Neural crest cell (in vitro differentiated cells): ENCODE measurements at places on chromosomes 13 and 19.

GRCh38 chr13:25177636-25178035 is 5.5 kb upstream of the AMER2 start:
- peaks cover 34% of the 10 kb centered on the region for H3K27me3 ChIP-seq
- H3K4me1 ChIP-seq: peaks cover 46% of the 10 kb centered on the region
- H3K4me3 ChIP-seq: no peak overlapping the region
- DNase-seq: no peak
- H3K27ac ChIP-seq: no peak overlapping the region

- no peak overlapping the region for H3K27ac ChIP-seq
- H3K4me1 ChIP-seq: peaks cover 8% of the 10 kb centered on the region
- no peak for DNase-seq
- peaks cover 28% of the 10 kb centered on the region for H3K27me3 ChIP-seq
- peaks cover 5% of the 10 kb centered on the region for H3K36me3 ChIP-seq
Observed at GRCh38 chr13:22505489-22505888, 675.3 kb upstream of the SGCG start.

DNA sequence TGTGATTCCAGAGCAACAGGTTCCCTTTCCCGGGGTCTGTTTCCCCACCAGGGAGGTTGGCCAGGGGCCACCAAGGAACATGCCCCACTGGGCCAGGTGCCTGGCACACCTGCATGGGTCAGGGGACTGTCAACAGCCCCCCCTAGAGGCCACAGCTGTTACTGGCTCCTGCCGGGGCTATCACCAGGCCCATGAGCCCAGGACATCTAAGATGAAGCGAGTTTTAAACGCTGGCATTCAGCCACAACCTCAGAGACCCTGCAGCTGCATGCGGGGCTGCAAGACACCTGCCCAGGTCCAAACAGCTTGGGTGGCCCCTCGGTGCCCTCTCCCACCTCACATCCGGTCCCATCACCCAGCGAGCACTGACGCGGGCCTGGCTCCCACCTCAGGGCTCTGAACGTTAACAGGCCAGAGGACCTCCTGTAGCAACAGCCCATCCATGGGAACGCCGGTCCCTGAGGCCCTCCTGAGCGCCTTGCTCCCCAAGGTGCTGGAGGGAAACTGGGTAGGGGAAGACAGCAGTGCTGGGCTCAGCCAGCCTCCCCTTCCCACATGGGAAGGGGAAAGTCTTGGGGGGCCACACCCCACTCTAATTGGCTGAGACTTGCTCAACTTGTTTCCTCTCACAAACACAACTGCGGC is 12.0 kb downstream of the KHSRP start:
- peak overlapping the region; percentile 57 for H3K4me3 ChIP-seq
- no peaks in the 10 kb centered on the region for H3K27me3 ChIP-seq
- no peaks in the 10 kb centered on the region for H3K36me3 ChIP-seq
- H3K4me1 ChIP-seq: no peaks in the 10 kb centered on the region

DNA sequence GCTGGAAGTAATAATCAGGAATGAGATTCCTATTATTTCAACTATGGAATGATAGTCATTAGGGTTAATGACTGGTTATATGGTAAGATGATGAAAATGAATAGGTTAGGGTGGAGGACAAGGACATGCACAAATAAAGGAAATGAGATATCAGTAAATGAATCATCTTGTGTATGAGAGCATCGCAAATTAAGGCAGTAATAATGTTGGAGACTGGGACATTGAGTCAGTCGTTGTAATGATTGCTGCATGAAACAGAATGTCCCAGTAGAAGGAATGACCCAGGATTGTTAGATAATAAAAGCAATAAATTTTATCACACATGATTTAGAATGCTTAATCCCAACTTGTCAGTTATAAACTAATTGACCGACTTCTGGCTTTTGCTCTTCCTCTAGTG is 1733.7 kb upstream of the PCDH20 start:
- no peaks in the 10 kb centered on the region for H3K27me3 ChIP-seq
- no peaks in the 10 kb centered on the region for H3K4me1 ChIP-seq
- H3K4me3 ChIP-seq: no peak overlapping the region
- H3K36me3 ChIP-seq: peaks cover 4% of the 10 kb centered on the region

DNA sequence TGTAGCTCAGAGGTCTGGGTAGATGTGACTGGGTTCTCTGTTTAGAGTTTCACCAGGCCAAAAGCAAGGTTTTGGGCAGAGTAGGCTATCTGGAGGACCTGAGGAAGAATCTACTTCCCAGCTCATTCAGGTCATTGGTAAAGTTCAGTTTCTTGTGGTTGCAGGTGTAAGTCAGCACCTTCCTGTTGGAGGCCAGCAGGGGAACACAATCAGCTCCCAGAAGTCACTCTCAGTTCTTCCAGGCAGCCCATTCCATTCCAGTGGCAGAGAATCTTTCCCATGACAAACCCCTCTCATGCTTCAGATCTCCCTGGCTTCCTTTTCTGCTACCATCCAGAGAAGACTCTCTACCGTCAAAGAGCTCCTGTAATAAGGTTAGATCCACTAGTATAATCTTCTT is 176.2 kb upstream of the UFM1 start:
- no peak for DNase-seq
- no peaks in the 10 kb centered on the region for H3K36me3 ChIP-seq

GRCh38 chr19:33659835-33660234 is 38.1 kb downstream of the CHST8 start:
- H3K36me3 ChIP-seq: no peaks in the 10 kb centered on the region
- H3K27ac ChIP-seq: no peak overlapping the region
- H3K4me1 ChIP-seq: no peaks in the 10 kb centered on the region
- no peak overlapping the region for H3K4me3 ChIP-seq

GRCh38 chr19:15251749-15252397 is 19.6 kb upstream of the EPHX3 start:
- DNase-seq: peak; percentile 53
- peaks cover 2% of the 10 kb centered on the region for H3K36me3 ChIP-seq
- no peak overlapping the region for H3K27ac ChIP-seq
- peaks cover 12% of the 10 kb centered on the region for H3K4me1 ChIP-seq
- no peak overlapping the region for H3K4me3 ChIP-seq
- no peaks in the 10 kb centered on the region for H3K27me3 ChIP-seq

DNA sequence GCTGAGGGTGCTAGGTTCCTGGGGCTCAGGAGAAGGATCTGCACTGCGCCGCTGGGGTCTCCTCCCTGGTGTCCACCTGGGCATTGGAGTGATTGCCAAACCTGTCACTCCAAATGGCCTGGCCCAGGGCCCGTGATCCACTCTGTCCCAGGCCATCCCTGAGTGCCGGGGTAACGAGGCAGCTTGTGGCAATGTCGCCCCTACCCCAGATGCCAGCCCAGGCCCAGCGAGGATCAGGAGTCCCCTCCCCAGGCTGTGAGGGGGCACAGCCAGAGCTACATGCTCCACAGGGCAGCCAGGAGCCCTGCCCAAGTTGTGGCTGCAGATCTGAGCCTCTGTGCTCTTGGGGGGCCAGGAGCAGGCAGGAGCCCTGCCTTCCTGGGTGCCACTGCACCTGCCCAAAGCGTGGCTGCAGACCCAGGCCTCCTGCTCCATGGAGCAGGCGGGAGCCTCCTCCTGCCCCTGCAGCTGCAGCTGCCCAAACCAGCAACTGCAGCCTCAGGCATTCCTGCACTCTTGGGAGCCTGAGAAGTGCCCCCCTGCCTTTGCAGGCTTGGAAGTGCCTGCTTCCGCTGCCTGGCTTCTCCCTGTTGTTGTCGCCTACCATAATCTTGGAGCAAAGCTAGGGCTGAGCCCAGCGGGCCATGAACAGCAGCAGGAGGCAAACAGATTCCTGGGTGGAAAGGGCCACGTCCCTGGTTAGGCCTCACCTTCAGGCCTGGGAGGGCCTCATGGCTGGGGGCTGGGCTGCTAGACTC is 4.6 kb downstream of the IGFL4 start:
- peaks cover 3% of the 10 kb centered on the region for H3K27me3 ChIP-seq
- H3K4me3 ChIP-seq: no peak overlapping the region
- H3K36me3 ChIP-seq: peaks cover 7% of the 10 kb centered on the region
- no peak overlapping the region for H3K27ac ChIP-seq
- H3K4me1 ChIP-seq: peaks cover 9% of the 10 kb centered on the region
- DNase-seq: no peak

DNA sequence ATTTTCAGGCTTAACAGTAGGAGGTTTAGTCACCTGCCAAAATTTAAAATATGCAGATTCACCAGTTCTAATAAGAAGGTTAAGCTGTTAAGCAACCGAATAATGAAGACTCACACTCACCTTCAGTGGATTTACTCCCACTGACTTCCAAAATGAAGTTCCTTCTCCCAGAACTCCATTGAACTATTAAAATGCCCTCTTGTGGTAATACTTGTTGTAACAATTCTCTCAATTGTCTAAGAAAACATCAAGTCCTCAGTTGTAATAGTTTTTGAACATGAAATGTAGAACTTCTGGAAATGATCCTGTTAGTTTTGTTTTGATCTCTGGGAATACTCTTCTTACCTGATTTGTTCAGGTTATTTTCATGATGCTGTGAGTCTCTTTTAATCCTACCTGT is 522.0 kb upstream of the ATXN8OS start:
- no peaks in the 10 kb centered on the region for H3K4me1 ChIP-seq
- H3K27me3 ChIP-seq: no peaks in the 10 kb centered on the region
- DNase-seq: no peak
- H3K36me3 ChIP-seq: no peaks in the 10 kb centered on the region
- no peak overlapping the region for H3K4me3 ChIP-seq

GRCh38 chr13:97121894-97122293 is 100.2 kb upstream of the MBNL2 start:
- H3K36me3 ChIP-seq: no peaks in the 10 kb centered on the region
- peaks cover 8% of the 10 kb centered on the region for H3K27me3 ChIP-seq
- H3K27ac ChIP-seq: no peak overlapping the region

DNA sequence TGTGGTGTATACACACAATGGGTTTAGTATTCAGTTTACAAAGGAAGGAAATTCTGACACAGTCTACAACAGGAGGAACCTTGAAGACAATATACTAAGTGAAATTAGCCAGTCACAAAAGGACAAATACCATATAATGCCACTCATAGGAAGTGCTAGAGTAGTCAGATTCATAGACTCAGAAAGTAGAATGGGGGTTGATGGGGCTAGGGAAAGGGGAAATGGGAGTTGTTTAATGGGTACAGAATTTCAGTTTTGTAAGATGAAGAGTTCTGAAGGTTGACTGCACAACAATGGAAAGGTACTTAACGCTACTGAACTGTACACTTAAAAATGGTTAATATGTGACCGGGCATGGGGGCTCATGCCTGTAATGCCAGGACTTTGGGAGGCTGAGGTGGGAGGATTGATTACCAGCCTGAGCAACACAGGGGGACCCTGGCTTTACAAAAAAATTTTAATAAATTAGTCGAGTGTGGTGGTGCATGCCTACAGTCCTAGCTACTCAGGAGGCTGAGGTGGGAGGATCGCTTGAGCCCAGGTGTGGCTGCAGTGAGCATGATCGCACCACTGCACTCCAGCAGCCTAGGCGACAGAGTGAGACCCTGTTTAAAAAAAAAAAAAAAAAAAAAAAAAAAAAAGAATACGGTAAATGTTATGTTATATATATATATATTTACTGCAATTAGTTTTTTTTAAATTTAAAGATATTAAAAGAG is 45.0 kb downstream of the SLC15A1 start:
- H3K27me3 ChIP-seq: peaks cover 6% of the 10 kb centered on the region
- H3K27ac ChIP-seq: no peak overlapping the region
- no peaks in the 10 kb centered on the region for H3K36me3 ChIP-seq
- no peak for DNase-seq
- H3K4me3 ChIP-seq: no peak overlapping the region
- no peaks in the 10 kb centered on the region for H3K4me1 ChIP-seq

- no peak for DNase-seq
- H3K27me3 ChIP-seq: no peaks in the 10 kb centered on the region
Observed at GRCh38 chr19:4018140-4018613, 10.6 kb downstream of the PIAS4 start.

DNA sequence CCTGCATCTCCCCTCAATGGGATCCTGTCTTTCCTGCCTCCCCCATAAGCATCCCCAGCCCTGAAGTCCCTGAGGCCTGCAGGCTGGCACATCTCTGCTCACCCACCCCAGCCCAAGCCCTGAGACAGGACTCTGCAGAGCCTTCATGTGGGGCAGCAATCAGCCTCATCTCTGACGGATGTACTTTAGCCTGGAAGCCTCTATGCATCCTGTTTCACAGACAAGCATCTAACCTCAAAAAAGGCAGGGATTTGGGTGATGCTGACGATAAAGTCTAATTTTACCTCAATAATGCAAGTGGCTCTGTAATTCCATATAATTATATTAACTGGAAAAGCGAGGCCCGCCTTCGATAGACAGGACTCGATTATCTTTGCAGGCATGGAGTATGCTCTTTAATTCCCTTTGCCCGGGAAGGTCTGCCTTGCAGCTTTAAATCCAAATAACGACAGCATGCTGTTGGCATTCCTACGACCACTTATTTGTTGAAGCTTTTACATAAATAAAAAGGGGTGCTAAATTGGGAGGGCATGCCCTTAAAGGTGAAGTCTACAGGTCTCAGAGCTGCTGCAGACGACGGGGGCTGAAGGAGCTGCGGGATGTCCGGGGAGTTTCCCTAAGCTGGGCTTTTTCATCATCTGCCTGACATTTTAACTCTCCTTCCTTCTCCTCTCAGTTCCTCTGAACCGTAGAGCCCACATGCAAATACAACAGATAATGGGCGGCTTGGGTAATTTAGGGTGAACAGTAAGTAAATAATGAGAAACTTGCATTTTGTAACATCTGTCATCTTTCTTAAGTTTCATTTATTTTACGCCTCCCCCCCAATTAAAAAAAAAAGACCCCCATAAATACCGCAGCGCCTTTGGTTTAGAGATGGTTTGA is 211.5 kb downstream of the URI1 start:
- no peak for DNase-seq
- H3K27me3 ChIP-seq: no peaks in the 10 kb centered on the region
- no peak overlapping the region for H3K4me3 ChIP-seq
- no peak overlapping the region for H3K27ac ChIP-seq
- H3K4me1 ChIP-seq: peaks cover 7% of the 10 kb centered on the region

DNA sequence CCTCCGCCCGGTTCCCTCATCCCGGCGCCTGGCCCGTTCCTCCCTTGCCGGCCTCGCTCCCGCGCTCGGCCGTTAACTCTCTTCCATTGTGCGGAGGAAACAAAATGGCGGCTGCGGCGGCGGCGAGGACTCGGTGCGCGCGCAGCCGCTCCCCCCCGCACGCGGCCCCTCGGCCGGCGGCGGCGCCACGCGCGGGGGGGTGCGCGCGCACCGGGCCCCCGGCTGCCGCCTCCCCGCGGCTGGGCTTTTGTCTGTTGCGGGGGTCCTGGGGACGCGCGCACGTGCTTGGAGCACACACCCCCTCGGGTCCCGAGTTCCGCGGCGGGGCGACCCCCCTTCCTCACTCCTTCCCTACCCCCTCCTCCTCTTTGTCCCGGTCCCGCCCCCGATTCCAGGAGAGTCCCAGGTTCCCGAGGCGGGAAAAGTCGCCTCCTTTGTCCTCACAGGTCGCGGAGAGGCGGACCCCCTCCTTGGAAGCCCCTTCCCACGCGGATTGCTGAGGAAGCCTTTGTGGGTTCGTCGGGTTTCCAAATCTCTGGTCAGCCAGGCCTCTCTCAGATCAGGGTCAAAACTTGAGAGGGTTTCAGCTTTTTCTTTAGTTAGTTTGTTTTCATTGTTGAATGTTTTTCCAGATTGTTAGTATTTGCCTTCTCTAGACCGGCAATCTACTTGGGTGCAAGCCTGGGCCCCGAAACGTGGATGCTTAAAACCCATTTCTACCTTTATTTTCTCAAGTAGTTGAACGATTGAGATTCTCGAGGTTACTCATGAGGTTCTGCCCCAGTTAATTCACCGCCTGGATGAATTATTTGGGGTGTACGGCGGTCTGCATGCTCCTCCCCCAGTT is 687 bp downstream of the ILF3 start:
- H3K27ac ChIP-seq: peak overlapping the region; percentile 98
- peak overlapping the region; percentile 98 for H3K4me3 ChIP-seq
- peaks cover 43% of the 10 kb centered on the region for H3K4me1 ChIP-seq
- H3K36me3 ChIP-seq: peaks cover 29% of the 10 kb centered on the region
- H3K27me3 ChIP-seq: peaks cover 28% of the 10 kb centered on the region

- no peak for DNase-seq
- no peak overlapping the region for H3K4me3 ChIP-seq
- H3K27me3 ChIP-seq: no peaks in the 10 kb centered on the region
Observed at GRCh38 chr19:38199340-38199739, 24.7 kb downstream of the DPF1 start.
